HuH-7 (cell line): ENCODE measurements at places on chromosomes 5 and 9.
A peak's percentile ranks its signal among the peaks of the same experiment; 100 is the strongest.

- DNase-seq = no peak
These were observed 76.6 kb upstream of the PAM start for GRCh38 chr5:102678267-102679058.

DNA sequence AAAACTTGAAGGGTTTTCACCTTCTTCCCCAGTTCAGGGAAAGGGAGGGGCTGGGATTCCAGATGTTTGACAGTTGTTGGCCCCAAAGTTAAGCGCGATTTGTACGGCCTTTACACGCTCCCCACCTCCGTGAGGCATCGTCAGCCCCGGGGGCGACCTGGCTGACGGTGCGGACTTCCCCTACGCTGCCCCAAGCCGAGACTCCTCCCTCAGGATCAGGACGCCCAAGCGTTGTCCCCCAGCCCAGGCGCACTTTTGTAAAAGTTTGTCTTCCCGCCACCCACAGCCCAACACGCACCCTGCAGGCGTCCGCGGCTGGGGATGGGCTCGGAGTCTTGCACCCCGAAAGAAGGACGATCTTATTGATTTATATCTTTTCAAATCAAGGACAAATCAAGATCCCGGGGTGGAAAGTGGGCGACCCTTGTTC lies 713 bp downstream of the MOB3B start:
- peak; percentile 42 for DNase-seq

DNA sequence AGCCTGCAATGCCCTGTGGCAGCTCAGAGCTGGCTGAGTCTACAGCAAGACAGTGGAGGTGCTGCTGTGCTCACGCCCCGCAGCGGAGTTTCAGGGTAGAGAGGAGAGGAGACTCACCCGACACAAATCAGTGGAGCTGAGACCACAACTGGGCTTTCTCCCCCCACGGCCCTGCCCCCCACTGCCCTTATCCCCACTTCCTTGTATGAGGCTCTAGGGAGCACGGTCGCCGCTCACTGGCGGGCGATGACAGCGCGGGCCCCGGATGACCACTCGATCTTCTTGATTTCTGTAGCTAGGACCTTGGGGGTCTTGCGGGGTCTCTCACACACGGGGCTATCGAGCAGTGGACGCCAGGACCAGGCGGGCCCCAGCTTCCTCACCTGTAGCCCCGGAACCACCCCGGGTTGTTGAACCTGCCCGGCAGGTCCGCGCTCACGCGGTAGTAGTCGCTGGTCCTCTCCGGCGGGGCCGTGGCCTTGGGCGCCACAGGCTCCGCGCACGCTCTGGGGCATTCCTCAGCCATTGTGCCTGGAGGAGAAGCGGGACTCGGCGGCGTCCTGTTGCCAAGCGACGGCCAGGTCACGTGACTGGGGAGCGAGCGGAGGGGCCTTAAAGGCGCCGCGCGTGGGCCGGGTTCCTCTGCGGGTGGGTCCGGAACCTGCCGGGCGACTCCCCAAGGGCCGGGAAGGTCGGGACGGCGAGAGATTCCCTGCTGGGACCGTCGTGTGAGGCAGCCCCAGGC lies 984 bp upstream of the MRPS2 start:
- peak; percentile 91 for DNase-seq

- no peak for DNase-seq
These were observed 17.9 kb downstream of the FGF18 start for GRCh38 chr5:171437286-171437821.

- DNase-seq = no peak
These were observed 48.7 kb upstream of the TUSC1 start for GRCh38 chr9:25726871-25727410.

DNA sequence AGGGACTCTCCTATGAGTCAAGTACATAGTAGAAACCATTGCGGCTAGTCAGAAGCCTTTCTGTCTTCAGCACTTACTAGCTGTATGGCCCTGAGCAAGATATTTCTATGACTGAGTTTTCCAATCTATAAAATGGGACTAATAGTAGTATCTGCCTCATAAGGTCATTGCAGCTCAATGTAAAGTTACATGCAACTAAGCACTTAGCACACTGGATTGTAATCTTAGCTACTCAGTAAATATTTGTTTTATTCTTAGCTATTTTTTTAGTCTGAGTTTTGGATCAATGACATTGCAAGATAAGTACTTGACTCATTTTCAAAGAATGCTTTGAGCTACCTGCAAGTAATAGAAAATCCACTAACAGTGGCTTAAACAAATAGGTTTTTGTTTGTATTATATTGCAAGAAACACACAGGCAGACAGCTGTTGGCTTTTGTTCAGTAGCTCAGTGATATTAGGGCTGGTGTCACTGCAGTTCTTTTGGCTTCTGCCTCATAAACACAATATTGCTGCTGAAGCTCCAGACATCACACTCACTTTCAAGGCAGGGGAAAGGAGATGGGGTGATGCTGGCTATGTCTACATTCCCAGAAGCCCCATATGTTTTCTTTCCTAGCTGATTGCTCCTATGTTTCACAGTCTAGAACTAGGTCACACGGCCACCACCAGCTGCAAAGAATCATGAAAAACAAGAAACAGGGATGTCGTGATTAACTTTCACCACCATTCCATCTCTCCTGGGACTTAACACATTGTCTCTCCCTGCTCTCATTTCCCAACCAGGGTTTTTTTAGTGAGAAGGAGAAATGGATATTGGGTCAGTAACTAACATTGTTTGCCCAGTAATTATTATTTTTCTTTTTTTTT lies 26.9 kb upstream of the FAT2 start:
- no peak for DNase-seq

DNA sequence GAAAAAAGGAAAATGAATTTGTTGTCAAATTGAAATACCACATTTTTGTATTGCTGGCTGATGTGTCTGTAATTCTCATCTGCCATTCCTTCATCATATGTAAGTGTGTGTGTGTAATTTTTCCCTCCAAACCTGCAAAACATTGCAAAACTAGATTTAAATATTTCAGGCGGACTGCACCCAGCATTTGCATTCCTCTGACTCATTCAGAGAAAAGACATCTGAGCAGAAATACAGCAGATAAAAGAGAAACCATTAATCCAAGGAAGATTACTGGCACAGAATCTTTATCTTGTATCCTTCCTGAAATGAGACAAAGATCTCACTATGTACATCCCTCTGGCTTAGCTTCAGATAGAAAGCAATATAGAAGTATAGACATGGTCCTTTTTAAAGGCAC lies 275.3 kb downstream of the TMEM38B start:
- DNase-seq = no peak

- no peak for DNase-seq
These were observed 276.8 kb upstream of the CLINT1 start for GRCh38 chr5:158135682-158136179.

DNA sequence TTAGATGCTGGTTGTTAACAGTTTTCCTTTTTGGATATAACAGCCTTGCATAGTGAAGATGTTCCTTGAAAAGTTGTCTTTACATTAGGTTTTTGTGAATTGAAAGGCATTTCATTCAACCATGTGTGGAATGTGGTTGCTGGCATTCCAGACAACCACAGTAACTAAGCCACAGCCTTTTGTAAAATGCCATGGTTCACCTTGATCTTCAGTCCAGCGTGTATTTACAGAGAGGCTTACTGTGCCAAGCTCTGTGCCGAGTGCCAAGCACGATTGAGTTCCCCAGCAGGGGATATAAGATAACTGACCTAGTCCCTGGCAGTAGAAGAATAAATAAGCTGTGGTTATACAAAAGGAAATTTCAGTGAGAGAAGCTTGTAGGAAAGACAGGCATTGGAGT lies 4.9 kb downstream of the EXOSC2 start:
- DNase-seq = no peak

DNA sequence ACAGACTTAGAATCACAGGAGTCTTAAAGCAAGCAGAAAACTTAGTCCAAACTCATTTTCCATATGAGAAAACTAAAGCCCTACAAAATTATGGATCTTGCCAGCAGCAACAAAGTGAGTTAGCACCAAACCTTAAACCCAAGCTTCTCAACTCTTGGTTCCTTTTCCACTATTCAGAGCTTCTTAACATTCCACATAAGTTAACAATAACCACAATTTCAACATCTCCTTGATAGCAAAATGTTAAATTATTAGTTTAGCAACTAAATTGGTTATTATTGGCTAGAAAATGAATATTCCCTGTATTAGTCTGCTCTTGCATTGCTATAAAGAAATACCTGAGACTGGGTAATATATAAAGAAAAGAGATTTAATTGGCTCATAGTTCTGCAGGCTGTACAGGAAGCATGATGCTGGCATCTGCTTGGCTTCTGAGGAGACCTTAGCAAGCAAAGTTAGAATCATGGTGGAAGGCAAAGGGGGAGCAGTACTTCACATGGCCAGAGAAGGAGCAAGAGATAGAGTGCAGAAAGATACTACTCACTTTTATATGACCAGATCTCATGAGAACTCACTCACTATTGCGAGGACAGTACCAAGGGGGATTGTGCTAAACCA lies 26.2 kb upstream of the ARSB start:
- DNase-seq = no peak
